ENCODE measurements at places on chromosomes 16 and 17.

GRCh38 chr16:57859331-57859730 lies 57.0 kb upstream of the KIFC3 start:
- no peak for DNase-seq

GRCh38 chr17:80006339-80006720 lies 29.3 kb downstream of the TBC1D16 start:
- no peak for DNase-seq

DNA sequence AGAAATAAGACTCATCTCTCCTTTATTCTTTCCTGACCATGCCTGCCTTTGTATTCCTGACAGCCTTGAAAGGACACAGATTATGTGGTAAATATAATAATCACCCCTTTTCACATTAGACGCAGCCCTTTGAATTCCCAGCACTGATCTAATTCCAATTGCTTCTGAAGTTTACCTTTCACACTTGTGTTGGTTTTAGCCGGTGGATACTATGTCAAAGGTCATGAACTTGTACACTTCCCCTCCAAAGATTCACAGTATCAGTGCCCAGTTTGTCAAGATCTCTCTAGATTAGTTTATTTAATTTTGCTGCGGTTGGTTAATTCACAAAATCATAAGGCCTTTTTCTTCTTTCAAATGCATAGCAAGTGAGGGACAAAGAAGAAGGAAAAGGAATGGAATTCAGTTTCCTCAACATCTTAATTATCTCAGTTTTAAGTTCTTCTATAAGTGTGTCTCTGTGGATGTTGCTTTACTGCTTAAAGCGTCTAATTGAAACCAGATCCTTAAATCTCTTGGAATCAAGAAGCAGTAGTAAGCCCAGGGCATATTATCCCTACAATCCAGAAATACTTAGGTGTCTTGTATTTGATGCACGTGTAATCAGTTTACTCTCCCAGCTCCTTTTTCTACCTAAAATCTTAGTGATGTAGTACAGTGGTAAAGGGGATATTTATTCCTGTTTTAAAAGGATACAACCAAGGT lies 174.3 kb upstream of the TBX2 start:
- DNase-seq, result no peak

DNA sequence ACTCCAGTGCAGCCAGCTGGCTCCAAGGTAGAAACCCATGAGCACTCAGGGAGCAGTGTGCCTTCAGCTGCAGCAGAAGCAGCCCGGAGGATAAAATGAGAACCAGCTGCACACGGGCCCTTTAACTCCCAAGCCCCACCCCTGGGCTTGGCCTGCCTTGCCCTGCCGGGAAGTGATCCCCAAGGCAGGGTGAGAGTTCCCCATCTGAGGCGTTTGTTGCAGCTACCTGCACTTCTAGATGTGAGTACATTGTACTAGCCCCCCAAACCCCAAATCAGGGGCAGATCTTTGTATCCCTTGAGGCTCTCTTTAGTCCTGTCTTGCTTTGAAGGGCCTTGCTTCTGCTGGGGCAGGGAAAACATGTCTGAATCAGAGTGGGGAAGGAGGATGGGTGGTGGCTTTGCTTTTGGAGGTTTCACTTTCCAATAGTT lies at the start of gene MVP:
Gene MVP (plus strand): TSS at position 192 of the 431 bp plus-strand sequence. CDS start 10,088 bp downstream, outside the sequence.
- no peak for DNase-seq

DNA sequence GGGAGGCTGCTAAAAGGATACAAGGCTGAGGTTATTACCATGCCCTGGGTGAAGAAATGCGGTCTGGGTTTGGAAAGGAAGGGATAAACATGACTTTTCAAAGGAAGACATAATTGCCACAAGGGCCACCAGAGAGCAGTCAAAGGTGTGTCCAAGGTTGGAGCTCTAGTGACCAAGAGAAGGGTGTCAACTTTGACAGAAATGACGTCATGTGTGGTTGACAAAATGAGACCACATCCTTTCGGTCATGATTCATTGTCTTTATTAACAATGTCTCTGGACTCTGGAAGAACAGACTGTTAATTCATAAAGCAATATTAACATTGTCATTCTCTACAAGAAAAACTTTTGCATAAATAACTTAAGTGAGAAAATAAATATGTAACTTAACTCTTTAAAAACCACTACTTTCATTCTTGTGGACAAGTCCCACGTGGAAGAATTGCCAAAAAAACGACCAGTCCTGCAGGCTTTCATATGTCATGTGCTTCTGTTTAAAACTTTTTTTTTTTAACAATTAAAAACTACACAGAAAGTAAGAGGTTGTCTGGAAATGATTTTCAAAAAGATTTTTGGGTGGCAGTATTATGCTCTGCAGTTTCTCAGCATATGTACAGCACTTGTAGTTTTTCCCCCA lies 5.0 kb downstream of the SOST start:
- no peak for DNase-seq

- no peak for DNase-seq
These were observed 22.0 kb upstream of the PHLPP2 start for GRCh38 chr16:71746442-71747046.

DNA sequence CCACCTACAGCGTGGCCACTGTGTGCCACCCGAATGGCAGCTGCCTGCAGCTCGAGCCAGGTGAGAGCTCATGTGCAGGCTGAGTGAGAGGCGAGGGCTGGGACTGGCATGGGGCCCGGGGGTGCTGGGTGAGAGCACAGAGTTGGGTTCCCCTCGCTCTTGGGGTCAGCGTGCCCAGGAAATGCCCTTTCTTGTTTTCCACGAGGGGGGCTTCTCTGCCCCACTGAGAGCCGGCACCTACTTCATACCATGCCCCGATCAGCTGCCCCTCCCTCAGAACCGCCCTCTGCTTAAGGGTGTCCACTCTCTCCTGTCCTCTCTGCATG lies 10.1 kb downstream of the ACE start:
- DNase-seq, result no peak

- no peak for DNase-seq
These were observed 61.7 kb upstream of the XYLT1 start for GRCh38 chr16:17532338-17532995.

GRCh38 chr16:1196494-1196893 lies 28.6 kb downstream of the TPSG1 start:
- no peak for DNase-seq

- no peak for DNase-seq
These were observed 70.5 kb downstream of the MARF1 start for GRCh38 chr16:15572329-15573001.

- DNase-seq, result no peak
These were observed 961.9 kb downstream of the CDH11 start for GRCh38 chr16:64159976-64160375.

DNA sequence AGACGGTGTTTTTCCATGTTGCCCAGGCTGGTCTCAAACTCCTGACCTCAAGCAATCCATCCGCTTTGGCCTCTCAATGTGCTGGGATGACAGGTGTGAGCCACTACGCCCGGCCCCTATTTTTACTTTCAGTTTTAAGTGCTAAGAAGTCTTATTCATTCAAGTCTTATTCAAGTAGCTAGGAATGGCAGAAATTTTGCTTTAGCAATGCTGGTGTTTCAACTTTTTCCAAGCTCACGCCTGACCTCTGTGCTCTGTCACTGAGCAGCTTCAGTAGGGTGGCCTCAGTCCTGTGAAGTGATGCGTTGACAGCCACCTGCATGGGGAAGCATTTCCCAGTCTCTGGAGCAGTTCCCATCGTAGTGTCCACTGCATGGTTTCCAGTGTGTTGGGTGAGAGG lies 12.9 kb downstream of the ZNF750 start:
- DNase-seq, result no peak

DNA sequence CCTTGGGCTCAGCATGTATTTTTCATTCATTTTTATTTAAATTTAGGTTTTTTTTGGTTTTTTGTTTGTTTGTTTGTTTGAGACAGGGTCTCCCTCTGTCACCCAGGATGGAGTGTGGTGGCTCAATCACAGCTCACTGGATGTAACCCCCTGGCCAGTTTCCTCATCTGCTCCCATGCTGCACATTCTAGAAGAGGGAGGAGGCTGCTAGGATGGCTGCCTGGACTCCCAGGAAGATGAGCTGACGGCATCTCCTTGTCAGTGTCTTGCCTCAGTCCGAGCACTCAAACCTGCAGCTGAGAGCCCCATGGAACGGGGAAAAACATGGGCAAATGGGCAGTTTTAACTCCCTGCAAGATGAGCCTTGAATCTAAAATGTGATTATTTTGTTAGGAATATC lies 7.5 kb downstream of the MEAK7 start:
- no peak for DNase-seq

DNA sequence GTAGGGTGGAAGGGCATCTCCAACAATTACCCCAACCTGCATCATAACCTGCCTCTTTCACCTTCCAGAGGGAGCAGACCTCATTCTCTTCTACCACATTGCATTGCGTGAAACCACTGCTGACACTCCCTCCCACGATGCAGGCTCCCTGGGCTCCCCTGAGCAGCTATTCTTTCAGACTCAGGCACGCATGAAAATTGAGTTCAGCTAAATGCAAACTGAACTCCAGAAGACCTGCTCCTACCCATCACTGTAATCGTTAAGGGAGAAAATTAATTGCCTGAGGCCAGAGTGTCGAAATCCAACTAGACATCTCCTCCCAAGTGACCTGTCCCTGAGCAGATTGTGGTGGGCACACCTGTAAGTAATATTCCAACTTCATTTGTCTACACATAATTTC lies 186.0 kb downstream of the GRIN2A start:
- DNase-seq, result no peak

DNA sequence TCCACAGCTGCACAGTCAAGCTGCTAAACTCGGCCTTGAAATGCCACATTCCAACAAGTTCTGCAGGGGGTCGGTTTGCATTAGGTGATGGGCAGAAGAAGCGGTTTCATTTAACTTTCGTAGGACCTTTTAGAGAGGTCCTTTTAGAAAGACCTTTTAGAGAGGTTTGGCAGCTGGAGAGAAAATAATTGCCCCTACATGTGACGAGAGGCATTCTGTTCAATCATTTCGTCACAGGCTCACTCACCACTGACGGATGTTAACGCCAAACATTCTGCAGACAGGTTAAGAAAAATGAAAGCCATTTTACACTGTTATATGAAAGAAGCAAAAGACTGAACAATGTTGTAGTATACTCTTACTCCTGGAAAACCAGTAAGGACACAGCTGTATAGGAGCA lies 76.5 kb upstream of the ZNF423 start:
- DNase-seq, result no peak

DNA sequence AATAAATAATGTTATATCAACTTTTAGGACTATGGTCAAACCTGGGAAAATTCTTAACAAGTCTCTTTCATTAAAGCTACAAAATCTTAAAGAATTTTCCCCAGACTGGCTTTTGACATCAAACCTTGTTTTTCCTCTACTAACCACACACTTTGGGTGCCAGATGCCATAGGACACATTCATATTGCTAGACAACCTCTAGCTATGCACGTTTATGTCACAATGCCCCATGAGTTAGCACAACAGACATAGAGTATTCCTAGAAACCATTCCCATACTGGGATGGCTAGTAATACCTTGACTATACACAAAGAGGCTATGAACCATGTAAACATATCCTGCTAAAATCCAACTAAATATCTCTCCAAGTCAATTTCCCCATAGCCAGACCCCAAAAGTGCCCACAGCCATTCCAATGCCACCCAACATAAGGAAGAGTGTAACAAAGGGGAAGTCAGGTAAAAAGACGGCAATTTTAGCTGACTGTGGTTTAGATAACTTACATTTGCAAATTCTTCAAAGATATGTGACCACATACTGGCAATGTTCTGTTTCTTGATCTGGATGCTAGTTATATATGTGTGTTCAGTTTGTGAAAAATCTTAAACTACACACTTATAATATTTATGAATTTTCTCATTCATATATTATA lies 23.4 kb downstream of the SMURF2 start:
- DNase-seq, result no peak

GRCh38 chr17:44464037-44464436 lies 39.2 kb downstream of the GPATCH8 start:
- DNase-seq, result no peak

DNA sequence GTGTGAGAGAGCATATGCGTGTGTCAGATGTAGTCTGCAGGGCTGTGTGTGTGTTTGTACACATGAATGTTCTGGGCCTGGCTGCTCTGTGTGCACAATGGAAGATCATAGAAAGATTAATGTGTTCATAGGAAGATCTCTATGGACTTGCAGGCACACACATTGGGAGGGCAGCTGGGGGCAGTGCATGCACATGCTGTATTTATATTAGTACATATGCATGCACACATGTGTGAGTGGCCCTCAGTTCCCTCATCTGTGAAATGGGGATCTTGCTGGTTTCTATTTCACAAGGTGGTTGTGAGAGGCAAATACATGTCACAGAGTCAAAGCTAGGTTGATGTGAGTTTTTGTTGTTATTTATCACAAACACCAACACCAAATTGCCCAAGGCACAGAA lies 2.1 kb downstream of the CA7 start:
- DNase-seq, result no peak

GRCh38 chr16:85569615-85570212 lies 43.4 kb upstream of the GSE1 start:
- no peak for DNase-seq

GRCh38 chr17:49015179-49015923 lies 18.2 kb downstream of the IGF2BP1 start:
- no peak for DNase-seq

DNA sequence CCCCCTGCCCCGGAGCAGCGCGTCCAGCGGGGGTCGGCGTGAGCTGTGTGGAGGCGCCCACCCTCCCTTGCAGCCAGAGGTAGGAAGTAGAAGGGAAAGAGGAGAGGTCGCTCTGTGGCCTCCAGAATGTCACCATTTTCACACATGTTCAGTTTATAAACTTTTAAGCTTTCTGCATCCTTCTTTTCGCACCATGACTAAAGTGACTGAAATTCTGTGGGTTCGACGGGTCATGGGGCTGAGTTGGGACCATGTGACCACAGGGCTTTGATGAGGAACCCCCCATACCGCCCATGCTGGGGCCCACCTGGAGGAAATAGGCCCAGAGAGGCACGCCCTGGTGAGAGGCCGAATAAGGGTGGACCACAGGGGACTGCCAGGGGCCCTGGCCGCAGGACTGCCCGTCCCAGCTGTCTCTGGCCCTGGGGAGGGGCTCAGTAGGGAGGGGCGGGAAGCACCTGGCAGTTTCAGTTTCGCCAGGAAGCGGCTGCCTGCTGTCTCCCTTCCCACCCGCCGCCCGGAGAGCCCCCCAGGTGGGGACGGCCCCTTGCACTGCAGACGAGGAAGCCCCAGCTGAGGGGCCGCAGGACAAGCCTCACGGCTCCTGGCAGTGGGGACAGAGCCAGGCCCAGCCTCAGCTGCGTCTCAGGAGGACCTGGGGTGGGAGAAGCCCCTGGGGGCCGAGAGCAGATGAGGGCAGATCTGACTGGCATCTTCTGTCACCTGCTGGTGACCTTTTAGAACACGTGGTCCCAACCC lies 9.0 kb downstream of the CBFA2T3 start:
- no peak for DNase-seq

DNA sequence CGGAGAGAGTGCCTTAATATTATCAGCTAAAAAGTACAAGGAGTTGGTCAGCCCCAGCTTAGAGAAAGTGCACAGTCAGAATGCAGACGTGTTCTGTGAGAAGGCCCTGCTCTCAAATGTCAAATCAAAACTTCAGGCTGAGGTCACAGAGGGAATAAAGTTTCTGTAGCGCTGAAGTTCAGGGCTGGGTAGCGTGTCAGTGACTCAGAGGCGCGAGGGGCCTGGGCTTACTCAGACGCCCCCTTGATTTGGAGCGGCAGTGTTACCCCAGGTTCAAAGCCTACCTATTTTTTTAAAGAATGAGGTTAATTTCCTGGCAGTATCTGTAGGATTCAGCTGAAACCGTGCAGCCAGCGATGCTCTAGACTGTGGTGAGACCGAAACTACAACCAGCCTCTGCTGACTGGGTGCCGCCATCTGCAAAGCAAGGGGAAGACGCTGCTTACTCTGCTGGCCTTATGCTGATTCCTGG lies 4.8 kb downstream of the CIAO3 start:
- DNase-seq, result no peak

- DNase-seq, result no peak
These were observed 14.8 kb upstream of the PLK1 start for GRCh38 chr16:23663918-23664317.

Measured in thoracic aorta (tissue), 2 donors.